ENCODE measurements at places on chromosomes 2 and 18.

- no peak for DNase-seq
These were observed 154.5 kb upstream of the PID1 start for GRCh38 chr2:229425598-229425997.

DNA sequence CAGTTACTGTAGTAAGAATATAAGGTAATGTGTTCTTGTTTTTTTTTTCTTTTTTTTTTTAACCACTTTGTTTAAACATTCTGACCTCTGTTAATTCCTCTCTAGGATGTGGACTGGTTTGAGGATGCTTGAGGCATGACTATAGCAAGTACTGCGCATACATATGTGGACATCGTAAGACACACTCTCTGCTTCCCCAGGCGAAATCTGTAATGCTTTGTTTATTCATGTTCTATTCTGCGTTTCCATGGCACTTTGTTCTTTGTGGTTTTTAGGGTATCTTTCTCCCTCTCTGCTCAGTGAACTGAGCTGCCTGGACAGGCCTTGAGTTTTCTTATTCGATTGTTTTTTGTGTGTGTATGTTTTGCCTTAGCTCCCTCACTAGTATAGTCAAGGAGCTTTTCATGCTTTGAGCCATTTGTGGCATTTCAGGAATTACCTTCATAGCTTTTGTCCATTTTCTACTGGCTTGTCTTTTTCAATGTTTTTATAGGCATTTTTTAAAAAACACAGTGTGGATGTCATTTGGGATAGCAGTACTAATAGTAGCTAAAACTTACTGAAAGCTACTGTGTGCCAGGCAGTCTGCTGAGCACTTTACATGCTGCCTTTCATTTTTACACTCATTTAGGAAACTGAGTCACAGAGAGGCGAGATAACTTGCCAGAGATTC lies 1.9 kb upstream of the SH3BP4 start:
- no peak for DNase-seq

DNA sequence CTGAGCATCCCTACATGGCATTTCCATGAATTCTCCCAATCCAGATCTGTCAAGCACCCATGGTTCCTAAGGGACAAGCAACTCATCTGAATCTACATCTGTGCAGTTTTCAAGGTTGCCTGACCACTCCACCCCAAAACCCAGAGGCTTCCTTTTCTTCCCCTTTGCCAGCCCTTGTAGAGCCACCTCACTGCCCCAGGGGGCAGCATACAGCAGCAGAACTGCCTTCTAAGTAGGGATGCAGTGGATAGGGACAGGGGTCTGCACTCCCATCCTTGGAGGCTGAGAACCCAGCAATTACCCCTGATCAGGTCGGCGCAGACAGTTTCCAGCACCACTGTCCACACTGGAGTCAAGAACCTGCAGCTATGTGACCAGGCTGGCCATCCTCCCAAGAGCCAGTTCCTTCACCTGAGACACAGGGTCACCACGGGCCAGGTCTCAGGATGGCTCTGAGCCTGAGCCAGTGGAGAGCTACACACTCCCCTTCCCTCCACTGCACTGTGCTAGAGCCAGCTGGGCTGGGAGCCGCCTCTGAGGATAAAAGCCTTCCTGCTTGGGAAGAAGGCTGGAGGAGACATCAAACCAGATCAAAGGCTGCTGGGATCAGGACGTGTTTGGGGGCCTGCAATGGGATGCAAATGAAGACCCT lies 283.1 kb downstream of the CELF4 start:
- DNase-seq, result no peak

- DNase-seq, result no peak
These were observed 87.3 kb downstream of the BABAM2 start for GRCh38 chr2:27977731-27978312.

DNA sequence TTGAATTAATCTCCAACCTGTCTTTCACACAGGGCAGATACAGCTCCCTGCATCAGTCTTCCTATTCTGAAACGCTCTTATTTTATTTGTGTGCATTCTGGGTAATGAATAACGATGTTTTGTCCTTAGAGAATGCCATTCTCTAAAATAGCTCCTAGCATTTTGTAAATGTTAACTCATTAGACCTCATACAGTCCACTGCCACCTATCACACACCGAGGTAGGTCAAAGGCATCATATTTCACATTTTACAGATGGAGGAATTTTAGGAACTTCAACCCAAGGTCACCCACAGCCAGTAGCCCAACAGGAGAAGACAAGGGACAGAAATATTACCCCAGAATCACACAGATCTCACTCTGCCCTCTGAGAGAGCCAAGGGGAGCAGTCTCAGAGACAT lies 455.4 kb upstream of the GYPC start:
- no peak for DNase-seq

- DNase-seq, result no peak
These were observed 55.0 kb downstream of the ARHGAP25 start for GRCh38 chr2:68789603-68790002.

DNA sequence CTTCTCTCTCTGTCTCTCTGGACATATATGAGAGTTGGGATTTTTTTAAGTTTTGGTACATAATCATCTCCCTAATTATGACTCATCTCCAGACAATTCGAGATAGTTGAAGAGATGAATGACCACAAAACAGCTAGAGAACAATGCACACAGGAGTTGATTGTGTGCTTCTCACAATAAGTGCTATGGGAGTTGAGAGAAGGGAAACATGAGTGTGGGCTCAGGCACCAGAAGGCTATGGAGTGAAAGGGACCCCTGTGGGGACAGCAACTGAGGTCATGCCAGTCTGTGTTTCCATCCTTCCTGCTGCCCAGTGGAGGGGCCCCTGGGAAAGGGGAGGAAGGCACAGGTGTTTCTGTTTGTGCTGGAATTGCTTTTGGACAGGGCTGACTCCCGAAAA lies 6.5 kb upstream of the YWHAQ start:
- no peak for DNase-seq

DNA sequence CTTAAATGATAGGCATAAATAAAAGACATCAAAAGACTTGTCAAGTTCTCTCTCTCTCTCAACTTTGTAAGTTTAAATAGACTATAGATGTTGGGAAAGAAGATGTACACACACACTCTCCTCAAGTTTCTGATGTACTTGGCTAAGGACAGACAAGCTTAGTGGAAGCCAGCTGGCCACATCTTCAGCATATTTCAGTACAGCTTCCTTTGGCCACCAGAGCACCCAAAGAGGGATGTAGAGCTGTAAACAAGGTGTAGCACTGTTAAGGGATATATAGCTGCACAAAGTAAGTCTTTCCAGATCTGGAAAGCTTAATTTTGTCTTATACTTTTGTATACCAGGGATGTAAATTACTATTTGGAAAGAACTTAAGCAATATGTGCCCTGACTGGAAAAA lies 64.3 kb upstream of the MSTN start:
- DNase-seq, result no peak

- no peak for DNase-seq
These were observed 18.7 kb downstream of the FHOD3 start for GRCh38 chr18:36316246-36316645.

- DNase-seq, result no peak
These were observed 100.7 kb upstream of the FOSL2 start for GRCh38 chr2:28291811-28292440.

DNA sequence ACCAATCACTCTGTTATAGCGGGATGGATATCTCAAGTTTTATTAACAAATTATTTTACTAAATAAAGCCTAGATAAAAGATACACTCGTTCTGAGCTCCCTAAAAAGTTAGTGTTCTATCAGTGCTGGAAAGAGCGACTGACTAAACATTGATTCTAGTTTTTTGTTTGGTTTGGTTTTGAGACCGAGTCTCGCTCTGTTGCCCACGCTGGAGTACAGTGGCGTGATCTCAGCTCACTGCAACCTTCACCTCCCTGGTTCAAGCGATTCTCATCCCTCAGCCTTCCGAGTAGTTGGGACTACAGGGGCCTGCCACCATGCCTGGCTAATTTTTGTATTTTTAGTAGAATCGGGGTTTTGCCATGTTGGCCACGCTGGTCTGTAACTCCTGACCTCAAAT lies 73.8 kb upstream of the CDCA7 start:
- no peak for DNase-seq

GRCh38 chr18:79164706-79165105 lies 95.5 kb downstream of the ATP9B start:
- no peak for DNase-seq

- no peak for DNase-seq
These were observed 821 bp upstream of the EPHA4 start for GRCh38 chr2:221572821-221573429.

DNA sequence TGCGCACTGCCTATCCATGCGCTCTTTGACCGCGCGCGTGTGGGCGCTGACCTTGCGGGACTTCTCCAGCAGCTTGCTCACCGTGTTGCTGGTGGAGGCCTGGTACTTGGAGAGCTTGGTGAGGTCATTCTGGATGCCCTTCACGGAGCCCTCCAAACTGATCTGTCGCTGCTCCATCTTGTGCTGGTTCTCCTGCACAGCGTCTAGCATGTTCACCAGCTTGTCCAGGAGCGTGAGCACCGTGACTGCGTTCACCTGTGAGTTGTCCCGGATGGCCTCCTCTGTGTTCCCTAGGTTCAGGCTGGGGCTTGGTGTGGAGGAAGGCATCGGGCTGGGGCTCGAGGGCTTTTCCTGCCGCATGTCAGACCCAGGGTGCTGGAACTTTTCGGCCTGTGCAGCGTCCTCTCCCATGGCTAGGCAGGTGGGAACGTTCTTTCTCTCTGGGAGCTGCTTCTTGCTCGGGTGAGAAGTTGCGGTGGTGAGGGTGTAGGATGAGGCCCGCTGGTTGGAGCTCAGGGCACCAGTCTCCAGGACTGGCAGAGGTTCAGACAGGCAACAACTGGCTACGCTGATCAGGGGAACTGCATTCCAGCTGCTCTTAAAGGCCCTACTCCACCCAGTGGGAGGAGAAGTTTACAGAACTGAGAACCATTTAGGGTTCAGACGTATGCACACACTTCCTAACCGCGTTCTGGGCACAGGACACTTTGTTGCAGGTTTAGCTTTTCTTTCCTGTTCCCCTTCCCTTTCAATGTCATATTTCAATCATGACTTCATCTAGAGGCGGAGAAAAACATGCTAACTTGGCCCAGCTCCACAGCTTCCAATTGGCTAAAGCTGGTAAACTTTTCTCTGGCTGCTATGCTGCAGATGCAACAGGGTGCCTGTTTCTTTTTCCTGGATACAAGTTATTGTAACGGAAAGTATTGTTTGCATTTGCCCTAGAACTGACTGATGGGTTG lies at the start of gene CAVIN2:
Gene CAVIN2, minus strand, starts transcription at position 574 of the 962 bp plus-strand sequence. Its CDS starts 163 bp downstream, at position 411.
- no peak for DNase-seq

GRCh38 chr2:15533860-15534480 lies 27.2 kb downstream of the NBAS start:
- no peak for DNase-seq

- no peak for DNase-seq
These were observed 78.9 kb downstream of the LPIN2 start for GRCh38 chr18:2933995-2934394.

GRCh38 chr2:131032393-131032836 lies 60.8 kb downstream of the FAM168B start:
- DNase-seq, result no peak

DNA sequence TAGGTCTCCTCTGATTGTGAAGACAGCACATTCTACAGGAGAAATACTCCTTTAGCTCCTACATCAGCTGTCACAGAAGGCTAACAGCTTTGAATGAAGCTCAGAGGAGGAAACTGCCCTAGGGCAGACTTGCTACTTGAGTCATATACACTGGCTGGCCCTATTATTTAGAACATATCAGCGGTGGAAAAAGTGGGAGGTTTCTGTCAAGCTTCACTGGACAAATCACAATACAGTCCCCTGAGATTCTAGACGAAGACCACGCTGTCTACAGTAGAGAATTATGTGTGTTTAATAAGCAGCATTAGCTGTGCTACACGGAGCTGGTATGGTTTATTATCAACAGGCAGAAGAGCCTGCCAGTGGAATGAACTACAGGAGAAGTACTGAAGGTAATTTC lies 230.9 kb upstream of the FSIP2 start:
- no peak for DNase-seq

GRCh38 chr2:238941262-238941792 lies 93.4 kb downstream of the TWIST2 start:
- no peak for DNase-seq

DNA sequence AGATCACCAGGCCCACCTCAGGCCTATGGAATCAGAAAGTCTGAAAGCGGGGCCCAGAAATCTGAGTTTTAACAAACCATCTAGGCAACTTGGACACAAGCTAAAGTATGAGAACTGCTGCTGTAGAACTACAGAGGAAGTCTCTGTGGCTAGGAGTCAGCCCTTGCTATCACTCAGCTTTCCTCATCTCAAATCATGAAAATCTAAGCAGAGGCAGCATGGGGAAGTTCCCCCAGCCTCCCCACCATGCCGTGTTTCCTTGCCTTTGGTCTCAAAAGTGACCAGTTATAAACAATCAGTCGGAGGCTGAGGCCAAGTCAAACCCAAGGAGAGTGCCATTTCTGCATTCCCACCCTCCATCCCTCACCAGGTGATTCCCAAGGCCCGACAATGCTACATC lies 404.7 kb downstream of the BCL11A start:
- DNase-seq, result no peak

GRCh38 chr2:195535911-195536522 lies 121.0 kb upstream of the SLC39A10 start:
- DNase-seq, result no peak

DNA sequence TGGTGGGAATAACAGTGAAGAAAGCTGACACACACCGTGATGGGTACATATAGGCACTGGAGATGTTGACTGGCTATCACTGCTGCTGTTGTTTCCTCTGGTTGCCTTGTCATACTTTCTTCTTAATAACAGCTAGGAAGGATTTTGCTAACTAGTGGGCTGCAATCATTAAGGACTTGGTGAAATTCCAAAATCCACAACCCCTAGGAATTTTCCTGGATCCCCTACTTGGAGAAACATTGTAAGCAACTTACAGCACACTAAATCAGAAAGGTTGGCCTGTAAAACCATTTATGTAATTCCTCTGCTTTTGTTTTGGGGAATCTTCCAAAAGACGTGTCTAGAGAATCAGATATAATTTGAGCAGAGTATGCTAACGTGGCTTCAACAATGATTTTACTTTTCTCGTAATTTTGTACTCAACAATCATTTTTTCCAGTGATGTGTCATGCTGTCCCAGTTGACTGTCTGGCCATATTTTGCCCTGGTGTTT lies 8.0 kb upstream of the COL3A1 start:
- DNase-seq, result no peak

DNA sequence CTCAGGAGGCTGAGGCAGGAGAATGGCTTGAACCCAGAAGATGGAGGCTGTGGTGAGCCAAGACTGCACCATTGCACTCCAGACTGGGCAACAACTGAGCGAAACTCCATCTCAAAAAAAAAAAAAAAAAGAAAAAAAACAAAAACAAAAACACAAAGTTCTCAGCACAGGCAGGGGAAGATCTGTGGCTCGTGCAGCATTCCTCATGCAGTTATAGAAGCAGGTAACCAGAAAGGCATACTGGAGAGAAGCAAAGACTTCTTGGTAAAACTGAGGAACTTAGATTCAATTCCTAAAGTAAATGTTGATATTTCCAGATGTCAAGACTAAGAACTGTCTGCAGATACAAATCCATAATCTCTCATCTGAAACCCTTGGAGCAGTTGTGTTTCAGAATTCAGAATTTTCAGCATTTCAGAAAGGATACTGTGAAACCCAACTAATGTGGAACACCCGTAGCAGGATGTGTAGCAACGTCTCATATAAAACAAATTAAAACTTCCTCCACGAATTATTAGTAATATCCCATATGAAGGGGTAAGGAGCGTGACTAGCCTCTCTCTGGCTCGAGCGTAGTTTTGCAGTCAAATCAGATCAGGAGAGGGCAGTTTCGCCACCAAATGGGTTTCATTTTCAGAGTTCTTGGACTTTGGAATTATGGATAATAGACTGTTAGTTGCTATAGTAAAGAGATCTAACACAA lies 13.2 kb upstream of the SLC25A52 start:
- no peak for DNase-seq

- DNase-seq, result no peak
These were observed 275.2 kb downstream of the ASXL3 start for GRCh38 chr18:33853187-33853586.

- DNase-seq, result peak; percentile 42
These were observed 131.8 kb downstream of the CSRNP3 start for GRCh38 chr2:165601065-165601830.

Measured in NCI-H187 (cell line).